ENCODE measurements at places on chromosomes 13 and 19.

- no peak for DNase-seq
Measured at GRCh38 chr13:76892488-76892887, 6.3 kb upstream of the KCTD12 start.

DNA sequence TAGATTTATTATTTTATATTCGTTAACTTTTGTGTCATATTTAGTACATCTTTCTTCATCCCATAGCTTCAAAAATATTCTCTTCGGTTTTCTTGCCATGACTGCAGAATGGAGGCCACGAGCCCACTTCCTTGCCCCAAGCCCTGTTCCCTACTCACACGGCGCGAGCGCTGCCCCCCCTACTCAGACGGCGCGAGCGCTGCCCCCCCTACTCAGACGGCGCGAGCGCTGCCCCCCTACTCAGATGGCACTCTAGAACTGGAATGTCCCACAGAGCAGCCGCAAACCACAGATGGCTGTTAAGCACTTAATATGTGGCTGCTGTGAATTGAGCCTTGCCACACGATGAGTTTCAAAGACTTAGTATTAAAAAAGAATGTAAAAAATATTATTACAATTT is 102.2 kb upstream of the PEG3 start:
- DNase-seq, result no peak

DNA sequence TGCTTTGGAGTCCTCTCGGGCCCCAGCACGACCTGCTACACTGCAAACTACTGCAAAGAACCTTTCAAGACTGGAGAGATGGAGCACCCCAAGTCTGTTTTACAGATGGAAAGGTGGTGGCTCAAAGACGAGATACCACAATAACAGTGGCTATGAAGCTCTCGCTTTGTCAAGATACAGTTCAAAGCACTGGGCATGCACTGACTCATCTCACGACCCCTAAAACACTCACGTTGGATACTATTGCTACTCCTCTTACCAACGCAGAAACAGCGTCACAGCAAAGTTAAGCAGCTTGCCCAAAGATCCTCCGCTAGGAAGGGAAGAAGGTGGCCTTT is 24.0 kb upstream of the LAIR1 start:
- no peak for DNase-seq

DNA sequence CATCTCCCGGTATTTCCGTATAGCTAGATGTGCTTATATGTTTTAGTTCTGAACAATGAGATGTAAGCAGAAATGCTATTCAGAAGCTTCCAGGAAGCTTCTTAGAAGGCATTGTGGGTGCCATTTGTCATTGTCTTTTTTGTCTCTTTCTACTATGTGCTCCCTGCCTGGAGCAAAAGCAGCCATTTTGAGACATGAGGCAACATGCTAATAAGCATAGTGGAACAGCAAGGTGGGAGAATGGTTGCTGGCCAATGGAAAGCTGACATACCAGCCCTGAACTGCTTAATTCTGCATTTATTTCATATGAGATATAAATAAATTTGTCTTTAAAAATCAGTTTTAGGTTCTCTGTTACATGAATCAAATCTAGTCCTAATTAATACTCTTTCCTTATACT is 299.7 kb downstream of the LMO7 start:
- DNase-seq, result no peak

DNA sequence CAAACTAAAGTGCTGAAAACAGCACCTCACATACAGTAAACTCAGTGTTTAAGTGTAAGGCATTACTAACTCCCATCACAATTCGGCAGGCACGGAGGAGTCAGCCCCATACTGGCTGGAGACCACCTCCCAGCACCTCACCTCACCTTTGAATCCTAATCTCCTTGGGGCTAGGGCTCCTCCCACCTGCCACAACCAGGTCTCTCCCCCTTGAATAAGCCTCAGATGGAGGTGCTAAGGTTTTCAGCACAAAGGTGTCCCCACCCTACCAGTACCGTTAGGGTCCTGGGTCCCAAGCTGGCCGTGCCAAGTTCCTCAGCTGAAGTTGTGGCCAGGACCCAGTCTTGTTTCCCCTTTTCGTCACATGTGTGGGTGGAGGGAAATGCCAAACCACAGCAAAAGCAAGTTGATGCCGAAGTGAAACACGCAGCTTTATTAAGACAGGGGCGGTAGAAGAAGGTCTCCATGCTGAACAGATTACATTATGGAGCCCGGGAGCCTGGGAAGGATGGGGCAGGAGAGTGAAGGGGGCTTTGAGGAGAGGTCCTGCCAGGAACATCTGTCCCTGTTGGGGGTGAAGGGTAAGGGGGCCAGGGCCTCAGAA is at the start of gene IGFLR1:
Gene IGFLR1, minus strand, starts transcription at position 332 of the 604 bp plus-strand sequence. CDS start 1,272 bp downstream, outside the sequence.
- DNase-seq, result no peak

DNA sequence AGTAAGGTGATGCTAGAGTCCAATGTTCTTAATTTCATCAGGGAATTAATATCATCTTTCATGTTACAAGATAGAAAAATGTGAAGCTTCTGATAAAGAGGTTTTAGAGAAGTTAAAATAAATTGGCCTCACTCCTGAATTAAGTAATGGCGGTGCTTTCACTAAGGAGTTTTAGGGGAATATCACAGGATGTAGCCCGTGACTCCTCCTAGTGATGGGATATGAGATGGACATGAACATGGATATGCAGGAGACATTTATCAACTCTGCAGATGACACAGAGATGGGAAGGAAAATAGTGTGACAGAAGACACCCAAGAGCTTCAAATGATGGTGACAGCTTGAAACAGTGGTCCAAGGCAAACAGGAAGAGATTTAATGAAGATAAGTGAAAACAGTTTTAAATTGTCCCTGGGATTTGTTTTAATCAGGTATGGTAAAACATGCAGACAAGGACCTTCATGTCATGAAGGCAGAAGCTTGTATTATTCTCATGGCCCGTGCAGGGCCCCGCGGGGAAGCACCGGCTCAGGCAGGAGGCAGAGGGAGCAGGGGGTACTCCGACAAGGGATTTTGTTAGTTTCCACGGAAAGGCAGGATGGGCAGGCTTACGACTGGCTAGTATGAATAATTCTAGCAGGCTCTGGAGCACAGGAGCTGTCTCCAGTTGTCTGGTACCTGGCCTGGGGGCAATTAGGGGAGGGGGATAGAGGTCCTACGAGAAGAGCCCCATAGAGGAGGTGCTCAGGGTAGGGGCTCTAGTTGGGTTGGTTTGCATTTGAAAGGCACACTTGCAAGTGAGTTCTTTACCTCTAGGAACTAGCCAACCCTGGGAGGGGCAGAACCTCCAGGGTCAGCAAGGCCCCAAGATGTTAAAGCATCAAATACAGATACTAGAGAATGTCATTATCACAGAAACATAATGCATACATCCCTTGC is 38.7 kb upstream of the FARP1 start:
- no peak for DNase-seq

- DNase-seq, result peak; percentile 45
Measured at GRCh38 chr19:40191836-40192646, 815 bp downstream of the MAP3K10 start.

DNA sequence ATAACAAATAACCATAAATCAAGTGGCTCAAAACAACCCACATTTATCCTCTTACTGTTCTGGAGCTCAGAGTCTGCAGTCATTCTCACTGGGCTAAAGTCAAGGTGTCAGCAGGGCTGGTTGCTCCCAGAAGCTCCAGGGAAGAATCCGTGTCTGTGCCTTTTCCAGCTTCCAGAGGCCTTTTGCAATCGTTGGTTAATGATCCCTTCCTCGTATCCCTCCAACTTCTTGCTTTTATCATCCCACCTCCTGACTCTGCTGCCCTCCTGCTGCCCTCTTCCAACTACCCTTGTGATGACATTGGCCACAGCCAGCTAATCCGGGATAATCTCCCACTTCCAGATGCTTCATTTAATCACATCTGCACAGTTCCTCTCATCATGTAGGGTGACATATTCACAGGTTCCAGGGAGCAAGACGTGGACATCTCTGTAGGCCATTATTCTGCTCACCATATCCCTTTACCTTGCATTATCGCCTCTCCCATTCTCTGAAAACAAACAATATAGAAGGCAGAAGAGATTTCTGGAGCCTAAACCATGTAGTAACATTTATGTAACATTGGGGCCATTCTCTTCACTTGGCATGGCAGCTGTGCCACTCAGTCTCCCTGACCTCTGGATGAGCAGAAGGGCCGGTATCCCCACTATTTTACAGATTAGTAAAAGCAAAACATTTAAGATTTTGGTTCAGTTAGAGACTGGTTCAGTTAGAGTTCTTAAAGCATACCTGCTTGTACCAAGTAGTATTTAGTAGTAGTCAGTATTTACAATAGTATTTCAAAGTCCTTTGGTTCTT is 53.5 kb downstream of the RFC3 start:
- DNase-seq, result no peak

GRCh38 chr13:30976025-30976424 is 43.6 kb downstream of the TEX26 start:
- no peak for DNase-seq

DNA sequence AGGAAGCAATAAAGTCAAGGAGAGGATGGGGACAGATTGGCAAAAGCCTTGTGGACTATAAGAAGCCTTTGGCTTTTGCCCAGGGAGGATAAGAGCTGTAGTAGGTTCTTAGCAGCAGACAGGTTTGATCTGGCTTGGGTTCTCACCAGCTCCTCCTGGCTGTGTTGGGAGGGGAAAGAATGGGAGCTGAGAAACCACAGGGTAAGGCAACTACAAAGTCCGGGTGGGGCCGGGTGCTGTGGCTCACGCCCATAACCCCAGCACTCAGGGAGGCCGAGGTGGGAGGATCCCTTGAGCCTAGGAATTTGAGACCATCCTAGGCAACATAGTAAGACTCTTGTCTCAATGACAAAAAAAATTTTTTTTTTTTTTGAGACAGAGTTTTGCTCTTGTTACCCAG is 20.6 kb downstream of the NECTIN2 start:
- DNase-seq, result no peak

- DNase-seq, result no peak
Measured at GRCh38 chr19:2561895-2562294, 86.0 kb downstream of the GADD45B start.

DNA sequence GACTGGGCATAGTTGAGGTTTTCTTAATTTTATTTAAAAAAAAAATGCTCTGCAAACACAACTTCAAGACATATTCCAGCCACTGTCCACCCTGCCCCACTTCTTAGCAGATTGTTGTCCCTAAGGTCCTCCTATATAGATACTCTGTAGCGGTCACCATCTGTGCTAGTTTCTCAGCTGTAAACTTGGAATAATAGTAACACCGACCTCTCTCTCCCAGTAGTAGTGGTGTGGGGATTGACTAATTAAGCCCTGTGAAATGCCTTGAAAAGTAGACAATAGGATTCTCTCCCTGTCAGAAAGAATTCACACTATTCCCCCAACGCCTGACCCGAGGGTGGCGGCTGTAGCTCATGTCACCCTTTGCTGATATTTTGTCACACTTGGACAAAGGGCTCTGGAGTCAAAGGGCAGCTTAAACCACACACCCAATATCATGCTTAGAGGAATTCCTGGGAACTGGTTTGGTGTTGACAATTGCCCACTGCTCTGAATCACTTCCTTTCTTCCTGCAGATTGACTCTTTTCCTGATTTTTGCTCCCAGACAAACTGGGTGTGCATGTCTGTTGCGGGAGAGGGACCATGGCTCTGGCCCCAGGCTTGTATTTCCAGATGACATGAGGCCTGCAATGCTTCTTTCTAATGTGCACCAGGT is 9.2 kb upstream of the SERP2 start:
- peak; percentile 2 for DNase-seq

- no peak for DNase-seq
Measured at GRCh38 chr19:3890591-3890990, 10.1 kb downstream of the ATCAY start.

- DNase-seq, result no peak
Measured at GRCh38 chr13:39811051-39811450, 155.6 kb downstream of the COG6 start.

GRCh38 chr19:41324921-41325639 is 15.1 kb downstream of the CCDC97 start:
- no peak for DNase-seq

- DNase-seq, result peak; percentile 4
Measured at GRCh38 chr19:55258476-55258827, 365 bp downstream of the PPP6R1 start.

GRCh38 chr13:93767180-93767916 is 540.7 kb downstream of the GPC6 start:
- no peak for DNase-seq

DNA sequence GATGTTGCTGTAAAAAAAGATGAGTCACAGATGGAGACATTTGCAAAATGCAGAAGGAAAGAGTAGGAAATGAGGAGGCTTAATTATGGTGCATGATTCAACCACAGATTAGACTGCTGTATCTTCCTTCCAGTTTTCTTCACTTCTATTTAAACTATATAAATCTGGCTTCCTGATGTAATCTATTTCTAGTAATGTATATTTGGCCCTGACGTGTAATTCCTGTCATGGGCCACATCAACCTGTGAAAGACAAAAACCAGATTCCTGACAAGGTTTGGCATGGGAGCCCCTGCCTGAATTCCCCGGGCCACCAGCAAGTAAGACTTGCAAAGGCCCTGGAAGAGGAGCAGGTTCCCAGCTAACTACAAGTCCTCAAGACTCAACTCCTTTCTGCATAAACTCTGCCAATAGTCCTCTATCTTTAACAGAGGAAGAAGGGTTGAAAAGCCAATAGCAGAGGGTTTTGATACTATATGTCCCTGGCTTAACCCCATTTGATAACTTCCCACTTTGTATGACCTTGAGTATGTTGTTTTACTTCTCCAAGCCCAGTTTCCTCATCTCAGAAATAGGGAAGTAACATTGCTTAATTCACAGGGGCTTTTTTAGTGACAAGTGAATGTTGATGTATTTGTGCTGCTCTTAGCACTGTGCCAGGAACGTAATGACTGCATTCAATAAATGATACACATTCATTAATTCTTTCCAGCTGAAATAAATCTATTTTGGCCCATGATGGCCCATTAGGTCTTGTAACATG is 172.7 kb downstream of the SPRY2 start:
- DNase-seq, result no peak

GRCh38 chr19:40284501-40285352 is at the start of gene AKT2:
Gene AKT2 (minus strand): TSS chr19:40285345. CDS start chr19:40265267, 20,078 bp downstream.
- DNase-seq, result peak; percentile 49

GRCh38 chr13:113359571-113359970 is 4.4 kb downstream of the GRTP1 start:
- no peak for DNase-seq

GRCh38 chr19:17755977-17756670 is 4.8 kb downstream of the FCHO1 start:
- DNase-seq, result no peak

DNA sequence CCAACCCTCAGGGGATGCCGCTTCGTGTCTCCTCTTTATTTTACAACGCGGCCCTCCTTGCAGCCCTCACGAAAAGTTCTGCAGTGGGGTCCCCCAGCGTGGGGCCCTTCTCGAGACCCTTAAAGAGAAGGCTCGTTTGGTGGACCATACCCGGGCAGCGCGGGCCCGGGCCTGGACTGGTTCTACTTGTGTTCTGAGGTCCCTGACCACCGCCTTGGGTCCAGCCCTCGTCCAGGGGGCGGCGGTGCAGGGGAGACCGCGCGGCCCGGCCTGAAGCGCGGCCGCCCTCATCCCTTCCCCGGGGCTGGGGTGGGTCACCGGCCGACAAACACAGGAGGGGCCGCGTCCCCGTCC is 400 bp upstream of the SERP2 start:
- DNase-seq, result no peak

GRCh38 chr19:1616396-1616795 is 11.1 kb upstream of the UQCR11 start:
- no peak for DNase-seq

Measured in ACHN (cell line).